ENCODE measurements at places on chromosomes 12 and 14. TPM values are rescaled to one million over a fixed set of nuclear protein-coding genes. Genes with fewer than 3 reads are reported as not detected.

The IFNG-AS1 gene
- total RNA-seq, result not detected

The IGFBP6 gene
- total RNA-seq, result 16.0 TPM

The RTL1 gene
- not detected for total RNA-seq

The SOX5 gene
- total RNA-seq, result 0.28 TPM

The AVPR1A gene
- not detected for total RNA-seq

The HSPA2 gene
- total RNA-seq, result 2.7 TPM

The GPR135 gene
- total RNA-seq, result 0.72 TPM

The CLBA1 gene
- 5.2 TPM for total RNA-seq
